Activated T-cell treated with anti-CD3 and anti-CD28 coated beads, Interleukin-2, amount 50 U/mL, for 4 hours (primary cell): ENCODE measurements at places on chromosomes 7 and 10.

DNA sequence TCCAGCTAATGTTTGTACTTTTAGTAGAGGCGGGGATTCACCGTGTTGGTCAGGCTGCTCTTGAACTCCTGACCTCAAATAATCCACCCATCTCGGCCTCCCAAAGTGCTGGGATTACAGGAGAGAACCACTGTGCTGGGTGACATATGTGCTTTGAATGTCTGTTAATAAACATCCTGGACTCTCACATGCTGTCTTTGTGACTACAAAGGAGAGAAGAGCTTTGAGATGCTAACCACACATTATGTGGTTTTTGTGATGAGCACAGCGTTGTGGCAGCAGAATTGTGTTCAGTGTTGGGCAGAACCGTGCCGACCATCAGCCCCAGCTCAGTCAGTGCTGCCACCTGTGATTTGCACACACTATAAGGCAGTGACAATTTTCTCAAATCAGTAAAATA lies 500.1 kb upstream of the KLF6 start:
- DNase-seq = no peak

DNA sequence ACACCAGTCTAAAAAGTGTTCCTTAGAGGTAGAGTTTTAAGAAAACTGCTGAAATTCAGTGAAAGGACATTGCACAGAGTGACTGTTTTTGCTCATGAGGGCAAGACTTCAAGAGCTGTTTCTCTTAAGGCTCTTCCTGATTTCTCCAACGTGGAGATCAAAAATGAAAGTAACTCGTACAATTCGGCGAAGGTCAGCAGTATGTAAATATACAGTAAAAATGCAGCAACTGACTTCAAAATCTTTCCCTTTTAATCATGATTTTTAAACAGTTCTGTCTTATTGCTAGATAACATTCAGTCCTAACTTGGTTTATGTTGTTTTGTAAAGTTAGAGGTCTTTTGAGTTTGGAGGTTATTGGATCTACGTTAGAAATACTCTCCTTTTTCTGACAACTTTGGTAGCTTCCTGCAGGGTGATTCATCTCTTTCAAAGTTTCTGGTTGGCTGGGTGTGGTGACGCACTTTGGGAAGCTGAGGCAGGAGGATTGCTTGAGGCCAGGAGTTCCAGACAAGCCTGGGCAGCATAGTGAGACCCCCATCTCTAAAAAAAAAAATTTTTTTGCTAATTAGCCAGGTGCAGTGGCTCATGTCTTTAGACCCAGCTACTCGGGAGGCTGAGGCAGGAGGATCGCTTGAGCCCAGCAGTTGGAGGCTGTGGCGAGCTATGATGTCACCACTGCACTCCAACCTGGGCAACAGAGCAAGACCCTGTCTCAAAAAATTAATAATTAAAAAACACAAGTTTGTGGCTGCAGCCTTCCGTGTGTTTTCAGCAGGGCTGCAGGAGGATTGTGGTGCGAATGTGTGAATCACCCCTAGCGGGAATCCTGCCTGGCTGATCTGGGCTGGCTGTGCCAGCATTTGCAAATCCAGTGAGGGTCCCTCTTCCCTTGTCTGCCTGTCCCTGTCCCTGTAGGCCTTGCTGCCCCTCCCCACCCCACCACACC lies 29.2 kb upstream of the AP5Z1 start:
- no peak for DNase-seq

DNA sequence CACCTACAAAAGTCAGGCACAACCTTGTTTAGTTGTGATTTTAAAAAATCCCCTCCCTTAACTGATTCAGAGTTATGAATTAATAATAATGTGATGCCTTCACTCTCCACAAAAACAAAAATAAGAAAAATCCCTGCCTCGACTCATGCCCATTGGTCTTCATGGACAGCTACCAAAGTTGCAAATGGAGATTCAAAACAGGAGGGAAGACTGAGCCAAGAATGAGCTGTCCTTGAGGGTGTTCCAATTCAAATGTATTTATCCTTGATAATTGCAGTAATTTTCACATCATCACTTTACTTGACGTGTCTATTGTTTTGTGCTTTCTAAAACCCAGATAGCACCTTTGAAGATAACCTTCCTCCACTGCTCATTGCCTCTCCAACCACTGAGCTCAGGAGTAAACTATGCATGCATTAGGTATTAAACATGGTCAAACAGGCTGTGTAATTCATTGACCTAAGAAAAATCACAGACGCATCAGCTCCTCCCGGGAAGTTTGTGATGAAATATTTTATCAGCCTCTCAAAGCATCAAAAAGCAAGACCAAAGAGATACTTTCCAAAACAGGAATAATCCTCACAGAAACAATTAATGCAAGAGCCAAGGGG lies 712.7 kb upstream of the IGFBP3 start:
- no peak for DNase-seq

GRCh38 chr7:41870461-41871138 lies 167.7 kb upstream of the INHBA start:
- no peak for DNase-seq

DNA sequence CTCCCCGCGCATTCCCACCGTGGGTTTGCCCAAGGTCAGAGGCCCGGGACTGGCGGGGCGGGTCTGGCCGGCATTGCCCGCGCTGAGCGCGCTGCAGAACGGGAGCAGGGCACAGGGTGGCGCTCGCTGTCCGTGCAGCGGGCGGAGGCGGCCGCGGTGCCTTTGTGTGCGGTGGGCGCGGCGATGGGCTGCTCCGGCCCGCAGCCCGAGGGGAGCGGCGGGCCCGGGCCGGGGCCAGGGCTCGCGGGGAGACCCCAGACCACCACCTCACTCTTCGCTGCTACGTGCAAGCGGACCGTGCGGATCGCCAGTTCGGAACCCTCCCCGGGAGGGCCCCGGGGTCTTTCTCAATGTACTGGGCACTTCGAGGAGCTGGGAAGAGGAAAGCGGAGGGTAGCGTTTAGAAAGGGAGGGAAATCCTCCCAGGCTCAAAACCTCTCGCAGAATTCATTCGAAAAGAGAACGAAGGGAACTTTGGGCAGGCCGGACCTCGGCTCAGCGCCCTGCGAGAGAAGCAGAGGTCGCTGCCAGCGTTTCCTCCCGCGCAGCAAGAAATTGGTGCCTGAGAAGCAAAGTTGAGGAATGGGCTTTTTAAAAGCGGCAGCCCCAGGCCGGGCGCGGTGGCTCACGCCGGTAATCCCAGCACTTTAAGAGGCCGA lies 8.5 kb downstream of the SP8 start:
- no peak for DNase-seq

DNA sequence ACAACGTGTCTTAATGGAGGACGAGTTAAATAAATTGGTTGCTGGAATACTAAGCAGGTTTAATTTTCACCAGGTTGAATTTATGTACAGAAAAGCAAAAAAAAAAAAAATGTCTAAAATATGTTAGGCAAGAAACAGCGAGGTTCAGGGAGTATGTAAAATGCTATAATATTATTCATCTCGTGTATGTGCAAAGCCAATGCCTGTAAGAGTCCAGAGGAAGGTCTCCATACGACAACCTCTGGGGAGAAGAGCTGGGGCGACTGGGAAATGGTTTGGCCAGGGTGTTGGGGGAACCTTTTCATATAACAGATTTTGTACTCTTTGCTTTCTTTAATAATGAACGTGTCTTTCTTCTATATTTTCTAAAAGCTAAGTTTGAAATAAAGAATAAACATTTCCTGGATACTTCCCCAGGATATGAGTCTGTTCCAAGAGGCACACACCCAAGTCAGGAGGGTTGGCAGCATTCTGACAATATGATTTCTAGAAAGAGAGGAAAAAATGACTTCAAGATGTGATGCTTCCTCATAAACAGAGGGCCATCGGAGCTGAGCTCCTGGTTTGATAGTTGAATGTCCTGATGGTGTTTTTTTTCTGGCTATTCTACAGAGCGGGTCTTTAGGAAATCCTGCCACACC lies 208.6 kb upstream of the MGMT start:
- no peak for DNase-seq
